Stimulated activated CD8-positive, alpha-beta memory T cell treated with anti-CD3 and anti-CD28 coated beads, Interleukin-15, amount 100 ng/mL, for 24 hours (primary cell): ENCODE measurements at places on chromosomes 5 and 9.

GRCh38 chr5:153783362-153783658 lies 255.4 kb downstream of the FAM114A2 start:
- no peak for DNase-seq

GRCh38 chr9:81035171-81035570 lies 654.2 kb downstream of the TLE1 start:
- DNase-seq = no peak

- no peak for DNase-seq
Measured at GRCh38 chr5:38835887-38836286, 9.9 kb upstream of the OSMR start.

DNA sequence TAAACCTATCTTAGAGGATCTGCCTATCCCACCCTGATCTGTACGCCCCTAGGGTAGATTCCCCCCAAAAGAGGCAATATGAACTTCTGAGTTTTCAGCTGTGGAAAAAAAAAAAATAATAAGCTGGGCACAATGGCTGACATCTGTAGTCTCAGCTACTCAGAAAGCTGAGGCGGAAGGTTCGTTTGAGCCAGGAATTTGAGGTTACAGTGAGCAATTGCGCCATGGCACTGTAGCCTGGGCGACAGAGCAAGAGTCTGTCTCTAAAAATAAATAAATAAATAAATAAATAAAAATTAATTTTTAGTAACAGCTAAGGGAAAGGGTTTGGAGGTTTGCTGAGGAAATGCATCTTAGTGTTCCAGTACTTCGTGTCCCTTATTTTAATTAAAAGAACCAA lies 21.1 kb upstream of the SLC28A3 start:
- DNase-seq = no peak

- DNase-seq = no peak
Measured at GRCh38 chr9:76519075-76519835, 60.3 kb downstream of the GCNT1 start.
